ENCODE measurements at places on chromosomes 6 and 20.

DNA sequence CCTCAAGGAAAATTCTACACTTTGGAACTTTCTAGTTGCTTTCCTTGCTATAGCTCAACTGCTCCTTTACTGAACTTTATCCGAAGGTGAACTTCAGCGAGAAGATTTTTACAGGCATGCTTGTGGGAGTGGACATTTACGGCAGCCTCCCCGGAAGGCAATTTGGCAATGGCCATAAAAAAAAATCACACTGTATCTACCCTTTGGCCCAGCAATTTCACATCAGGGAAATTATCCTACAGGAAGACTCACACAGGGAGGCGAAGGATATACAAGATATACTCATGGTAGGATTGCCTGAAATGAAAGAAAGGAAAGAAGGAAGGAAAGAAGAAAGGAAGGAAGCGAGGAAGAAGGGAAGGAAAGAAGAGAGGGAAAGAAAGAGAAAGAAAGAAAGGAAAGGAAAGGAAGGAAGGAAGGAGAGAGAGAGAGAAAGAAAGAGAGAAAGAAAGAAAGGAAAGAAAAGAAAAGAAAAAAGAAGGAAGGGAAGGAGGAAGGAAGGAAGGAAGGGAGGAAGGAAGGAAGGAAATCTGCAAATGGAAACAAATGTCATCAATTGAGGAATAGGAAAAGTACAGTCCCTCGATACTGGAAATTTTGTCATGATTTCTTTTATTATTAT, 25.7 kb downstream of the OVOL2 start:
- no peak for DNase-seq

GRCh38 chr6:146679386-146679785, 80.6 kb downstream of the ADGB start:
- no peak for DNase-seq

GRCh38 chr6:44522871-44523270, 135.4 kb downstream of the CDC5L start:
- DNase-seq, result no peak

DNA sequence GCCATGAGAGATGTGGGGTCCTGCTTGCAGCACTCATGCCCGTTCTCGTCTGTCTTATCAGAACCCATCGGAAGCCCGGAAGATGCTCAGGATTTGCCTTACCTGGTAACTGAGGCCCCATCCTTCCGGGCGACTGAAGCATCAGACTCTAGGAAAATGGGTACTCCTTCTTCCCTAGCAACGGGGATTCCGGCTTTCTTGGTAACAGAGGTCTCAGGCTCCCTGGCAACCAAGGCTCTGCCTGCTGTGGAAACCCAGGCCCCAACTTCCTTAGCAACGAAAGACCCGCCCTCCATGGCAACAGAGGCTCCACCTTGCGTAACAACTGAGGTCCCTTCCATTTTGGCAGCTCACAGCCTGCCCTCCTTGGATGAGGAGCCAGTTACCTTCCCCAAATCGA, 8.3 kb downstream of the PI16 start:
- no peak for DNase-seq

DNA sequence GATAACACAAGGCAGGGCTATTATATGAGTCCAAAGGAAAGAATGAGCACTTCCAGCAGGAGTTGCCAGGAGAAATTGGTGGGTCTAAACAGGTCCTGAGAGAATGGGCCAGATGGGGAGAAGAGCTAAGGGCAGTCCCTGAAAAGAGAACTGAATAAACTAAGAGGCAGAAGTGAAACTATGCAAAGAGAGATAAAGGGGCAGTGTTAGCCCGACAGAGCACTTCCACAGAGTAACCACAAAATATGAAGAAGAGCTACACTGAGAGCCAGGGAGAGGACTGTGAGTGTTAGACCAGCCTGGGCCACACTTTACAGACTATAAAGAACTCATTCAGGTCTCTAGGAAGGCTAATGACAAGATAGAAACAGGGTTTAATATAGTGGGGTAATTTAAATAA, 43.8 kb downstream of the RALGAPA2 start:
- no peak for DNase-seq

DNA sequence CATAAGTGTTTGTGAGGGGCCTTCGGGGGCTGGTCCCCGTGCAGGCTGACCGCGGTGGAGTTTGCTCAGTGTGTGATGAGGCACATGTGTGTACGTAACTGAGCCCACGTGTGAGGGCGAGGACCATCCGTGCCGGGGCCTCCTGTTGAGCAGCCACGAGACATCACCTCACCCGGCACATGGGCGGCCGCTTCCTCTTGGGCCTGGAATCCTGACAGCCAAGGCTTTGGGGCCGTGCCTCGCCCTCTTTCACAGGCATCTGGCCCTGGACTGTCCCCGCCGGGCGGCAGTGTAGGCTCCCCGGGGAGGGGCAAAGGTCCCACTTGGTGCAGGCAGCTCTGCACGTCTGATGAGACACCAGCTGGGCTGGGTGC, 202.3 kb downstream of the DLL1 start:
- no peak for DNase-seq
